ENCODE measurements at places on chromosomes 3 and 15.

DNA sequence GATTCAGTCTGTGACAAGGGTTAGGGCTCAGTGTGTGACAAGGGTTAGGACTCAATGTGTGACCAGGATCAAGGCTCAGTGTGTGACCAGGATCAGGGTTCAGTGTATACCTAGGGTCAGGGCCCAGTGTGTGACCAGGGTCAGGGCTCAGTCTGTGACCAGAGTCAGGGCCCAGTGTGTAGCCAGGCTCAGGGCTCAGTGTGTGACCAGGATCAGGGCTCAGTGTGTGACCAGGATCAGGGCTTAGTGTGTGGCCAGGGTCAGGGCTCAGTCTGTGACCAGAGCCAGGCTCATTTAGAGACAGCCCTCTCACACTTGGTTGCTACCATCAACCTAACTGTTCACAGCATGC lies 24.2 kb downstream of the LOXL1 start:
- DNase-seq = no peak

GRCh38 chr15:62631076-62631724 lies 411.3 kb upstream of the TPM1 start:
- DNase-seq = no peak

GRCh38 chr3:171269542-171269941 lies 190.7 kb downstream of the TNIK start:
- DNase-seq = no peak

GRCh38 chr3:188404701-188405100 lies 250.7 kb downstream of the LPP start:
- no peak for DNase-seq

- peak; percentile 57 for DNase-seq
These were observed 3.2 kb downstream of the PTPRG start for GRCh38 chr3:61564395-61565059.

- peak; percentile 61 for DNase-seq
These were observed 252.5 kb downstream of the THRB start for GRCh38 chr3:24242012-24242698.

- peak; percentile 47 for DNase-seq
These were observed 214.8 kb upstream of the TPRG1 start for GRCh38 chr3:188956839-188957489.

GRCh38 chr3:78204977-78205376 lies 1165.1 kb downstream of the ROBO2 start:
- peak; percentile 82 for DNase-seq

DNA sequence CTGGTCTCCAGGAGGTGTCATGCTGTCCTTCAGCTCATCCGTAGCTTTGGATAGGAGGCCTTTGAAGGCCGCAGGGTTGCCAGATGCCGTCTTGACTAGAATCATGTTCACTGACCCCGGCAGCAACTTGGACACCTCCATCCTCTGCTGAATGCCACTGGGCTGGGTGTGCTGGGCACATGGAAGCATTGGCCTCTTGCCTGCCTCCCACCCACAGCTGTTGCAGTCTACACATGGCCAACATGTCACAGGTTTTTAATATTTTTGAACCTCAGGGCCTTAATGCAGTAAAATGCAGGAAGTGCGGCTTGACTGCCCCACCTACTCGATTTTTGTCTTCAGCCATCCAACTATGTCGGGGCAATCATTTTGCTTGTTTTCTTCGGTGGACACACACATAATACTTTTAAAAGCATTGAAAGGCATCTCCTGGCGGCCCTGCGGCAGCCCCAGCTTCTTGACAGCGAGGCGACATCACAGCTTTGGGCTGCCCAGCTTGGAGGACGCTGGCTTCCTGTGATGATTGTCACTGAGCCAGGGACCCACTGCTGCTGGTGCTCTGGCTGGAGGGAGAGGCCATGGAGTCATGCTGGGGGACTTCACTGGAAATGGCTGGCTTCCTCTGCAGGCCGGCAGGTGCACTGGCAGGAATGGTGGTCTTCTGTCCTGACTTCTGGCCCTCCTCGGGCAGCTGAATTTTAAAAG lies 31.6 kb upstream of the ACAD9 start:
- DNase-seq = no peak

DNA sequence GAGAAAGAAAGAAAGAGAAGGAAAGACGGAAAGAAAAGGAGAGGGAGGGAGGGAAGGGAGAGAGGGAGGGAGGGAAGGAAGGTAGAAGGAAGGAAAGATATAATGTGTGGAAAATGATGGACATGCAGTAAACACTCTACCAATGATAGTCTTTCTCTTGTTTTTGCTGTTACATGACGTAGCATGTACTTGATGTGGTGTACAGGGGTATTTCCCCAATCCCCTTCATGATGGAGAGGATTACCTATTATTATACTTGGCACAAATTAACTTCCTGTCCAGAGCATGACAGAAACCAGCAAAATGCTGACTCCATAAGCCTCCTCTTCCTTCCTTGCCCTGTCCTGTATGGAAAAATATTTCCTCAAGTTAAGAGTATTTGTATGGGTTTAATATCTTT lies 124.4 kb downstream of the B3GALNT1 start:
- DNase-seq = no peak

DNA sequence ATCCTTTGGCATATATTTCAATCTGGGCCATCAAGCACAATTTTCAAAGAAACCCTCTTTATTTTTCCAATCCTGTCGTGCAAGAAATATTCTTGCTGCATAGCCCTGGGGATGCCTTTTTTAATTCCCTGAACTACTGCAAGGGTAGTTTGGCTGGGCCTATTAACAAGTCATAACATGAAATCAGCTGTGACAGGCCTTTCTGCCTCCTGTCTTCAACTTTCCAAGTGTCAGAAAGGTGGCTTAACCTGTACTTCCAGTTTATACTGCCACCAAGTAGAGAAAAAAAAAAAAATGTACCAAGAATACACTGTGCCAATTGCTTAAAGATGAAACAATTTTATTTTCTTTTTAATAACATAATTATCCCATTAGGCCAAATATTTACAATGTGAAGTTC lies 32.4 kb upstream of the SPPL2A start:
- DNase-seq = no peak

Measured in brain microvascular endothelial cell (primary cell).